Fibroblast of skin of right biceps (primary cell): ENCODE measurements at places on chromosomes 6 and 20.

DNA sequence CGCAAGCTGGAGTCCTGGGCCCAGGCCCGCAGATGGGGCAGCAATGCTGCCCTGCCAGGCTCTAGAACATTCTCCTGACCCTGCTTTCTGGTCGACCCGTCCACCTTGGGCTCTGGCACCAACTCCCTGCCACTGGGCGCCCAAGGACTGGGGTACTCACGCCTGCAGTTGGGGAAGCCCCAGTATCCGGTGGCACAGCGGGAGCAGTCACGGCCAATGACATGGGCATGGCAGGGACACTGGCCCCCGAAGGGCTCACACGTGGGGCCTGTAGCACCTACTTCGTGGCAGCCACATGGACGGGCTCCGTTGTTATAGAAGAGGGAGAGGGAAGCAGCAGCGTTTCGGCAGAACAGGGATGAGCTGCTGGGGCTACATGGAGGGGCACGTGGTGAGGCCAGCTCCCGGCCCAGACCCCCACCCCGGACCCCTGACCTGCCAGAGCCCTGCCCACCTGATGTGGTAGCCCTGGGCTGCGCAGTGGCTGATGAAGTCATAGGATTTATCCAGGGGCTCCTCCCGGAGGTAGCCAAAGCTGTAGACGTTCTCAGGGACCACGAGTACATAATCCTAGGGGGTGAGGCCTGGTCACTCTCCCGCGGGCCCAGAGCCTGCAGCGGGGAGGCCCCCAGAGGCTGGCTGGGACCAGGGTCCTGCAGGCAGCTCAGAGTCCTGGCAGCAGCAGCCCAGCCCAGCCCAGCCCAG is 26.0 kb downstream of the ADRM1 start:
- no peak for DNase-seq

- DNase-seq: no peak
Measured at GRCh38 chr6:89290401-89291155, 24.5 kb downstream of the GABRR2 start.

- no peak for DNase-seq
Measured at GRCh38 chr6:12009180-12009685, 2.9 kb upstream of the HIVEP1 start.

GRCh38 chr6:134954272-134955000 is 4.5 kb upstream of the ALDH8A1 start:
- DNase-seq: no peak

DNA sequence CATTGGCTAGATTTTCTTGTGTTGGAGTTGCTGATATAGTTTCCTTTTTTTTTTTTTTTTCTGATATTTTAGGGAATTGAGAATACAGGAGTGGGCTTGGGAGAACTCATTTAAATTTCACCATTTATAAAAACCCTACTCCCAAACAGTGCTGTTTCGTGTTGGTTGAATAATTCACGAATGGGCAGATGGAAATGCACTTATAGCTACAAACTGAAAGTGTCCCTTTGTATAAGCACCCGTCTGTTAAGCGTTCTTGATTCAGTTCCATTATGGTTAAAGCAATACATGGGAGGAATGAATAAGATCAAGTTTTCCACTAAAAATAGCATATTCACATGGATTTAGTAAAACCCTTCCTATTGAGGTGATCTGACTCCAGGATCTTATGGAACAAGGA is 122.2 kb upstream of the ARG1 start:
- DNase-seq: no peak

DNA sequence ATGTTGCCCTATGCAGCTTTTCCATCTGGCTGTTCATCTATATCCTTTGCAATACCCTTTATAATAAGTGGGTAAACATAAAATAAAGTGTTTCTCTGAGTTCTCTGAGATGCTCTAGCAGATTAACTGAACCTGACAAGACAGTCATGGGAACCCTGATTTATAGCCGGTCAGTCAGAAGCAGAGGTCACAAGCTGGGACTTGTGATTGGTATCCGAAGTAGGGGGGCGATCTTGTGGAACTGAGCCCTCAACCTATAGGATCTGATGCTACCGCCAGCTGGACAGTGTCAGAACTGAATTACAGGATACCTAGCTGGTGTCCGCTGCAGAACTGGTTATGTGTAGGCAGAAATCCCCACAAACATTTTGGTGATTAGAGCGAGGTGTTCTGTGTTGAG is 39.0 kb downstream of the SLC17A5 start:
- DNase-seq: no peak

DNA sequence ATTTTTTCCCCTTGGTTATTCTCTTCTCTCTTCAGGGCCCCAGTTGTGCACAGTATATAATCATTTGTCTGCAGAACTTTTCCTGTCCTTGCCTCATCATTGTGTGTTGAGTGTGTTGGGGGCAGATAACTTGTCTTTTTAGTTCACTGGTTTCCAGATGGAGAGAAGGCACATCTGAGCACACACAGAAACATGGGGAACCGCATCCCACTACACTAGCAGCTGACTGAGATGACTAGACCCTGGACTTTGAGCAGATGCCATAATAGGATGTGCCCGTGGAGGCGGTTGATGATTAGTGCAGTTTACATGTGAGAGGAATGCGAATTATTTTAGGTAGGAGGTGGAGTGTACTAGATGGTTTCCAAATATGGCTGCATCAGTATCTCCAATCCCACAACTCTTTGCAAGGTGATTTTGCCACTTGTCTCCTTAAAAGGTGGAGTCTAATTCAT is 26.5 kb upstream of the SH3BGRL2 start:
- DNase-seq: peak; percentile 82

GRCh38 chr6:167840526-167841179 is 13.9 kb downstream of the AFDN start:
- no peak for DNase-seq
